ENCODE measurements at places on chromosomes 6 and 20.

DNA sequence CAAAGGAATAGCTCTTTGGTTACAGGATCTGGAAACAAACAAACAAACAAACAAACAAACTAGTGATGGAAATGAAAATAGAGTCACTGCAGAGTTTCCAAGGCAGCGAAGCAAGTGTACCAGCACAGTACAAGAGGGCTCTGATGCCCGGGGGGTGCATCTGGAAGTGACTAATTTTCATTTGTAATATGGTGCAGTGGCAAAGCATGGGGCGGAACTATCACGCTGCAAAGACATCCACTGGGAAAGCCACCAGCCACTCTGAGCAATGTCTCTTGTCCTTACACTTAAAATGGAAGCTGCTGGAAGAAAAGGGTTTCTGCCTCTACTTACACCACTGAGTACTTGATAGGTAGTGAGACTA, 44.4 kb upstream of the NEDD9 start:
- no peak for DNase-seq

- DNase-seq, result no peak
Measured at GRCh38 chr20:32538526-32538939, 46.6 kb downstream of the NOL4L start.

DNA sequence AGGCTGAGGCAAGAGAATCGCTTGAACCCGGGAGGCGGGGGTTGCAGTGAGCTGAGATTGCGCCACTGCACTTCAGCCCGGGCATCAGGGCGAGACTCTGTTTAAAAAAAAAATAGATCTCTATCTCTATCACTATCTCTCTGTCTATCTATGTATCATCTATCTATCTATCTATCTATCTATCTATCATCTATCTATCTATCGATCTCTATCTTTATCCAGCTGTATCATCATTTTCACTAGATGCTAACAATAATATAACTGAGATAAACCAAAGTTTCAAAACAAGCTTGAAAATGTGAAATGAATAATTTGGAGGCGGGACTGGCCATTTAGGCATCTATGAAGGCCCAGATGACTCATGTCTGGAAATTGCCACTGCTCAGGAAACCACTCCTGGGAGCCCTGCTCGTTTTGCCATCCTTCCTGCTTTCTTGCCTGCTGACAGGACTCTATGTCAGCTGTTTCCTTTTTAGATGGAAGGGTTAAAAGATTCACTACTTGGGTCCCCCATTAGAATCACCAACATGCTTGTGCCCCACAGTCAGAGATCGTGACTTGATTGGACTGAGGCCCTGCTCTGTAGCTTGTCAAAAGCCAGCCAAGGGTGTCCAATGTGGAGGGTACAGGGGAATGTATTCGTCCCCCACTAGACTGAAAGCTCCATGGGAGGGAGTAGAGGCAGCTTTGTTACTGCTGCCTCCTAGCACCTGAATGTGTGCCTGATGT, 61.7 kb downstream of the UTRN start:
- DNase-seq, result no peak

DNA sequence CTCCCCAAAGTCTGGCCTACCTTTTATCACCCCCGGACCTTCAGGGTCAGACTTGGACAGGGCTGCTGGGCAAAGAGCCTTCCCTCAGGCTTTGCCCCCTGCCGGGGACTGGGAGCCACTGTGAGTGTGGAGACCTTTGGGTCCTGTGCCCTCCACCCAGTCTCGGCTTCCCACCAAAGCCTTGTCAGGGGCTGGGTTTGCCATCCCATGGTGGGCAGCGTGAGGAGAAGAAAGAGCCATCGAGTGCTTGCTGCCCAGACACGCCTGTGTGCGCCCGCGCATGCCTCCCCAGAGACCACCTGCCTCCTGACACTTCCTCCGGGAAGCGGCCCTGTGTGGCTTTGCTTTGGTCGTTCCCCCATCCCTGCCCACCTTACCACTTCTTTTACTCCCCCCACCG, 10.3 kb downstream of the VEGFA start:
- no peak for DNase-seq

Data from NCI-H1105 (cell line).